CD4-positive, alpha-beta T cell treated with Interleukin-4 for 4 hours (primary cell): ENCODE measurements at places on chromosomes 11 and 22.

GRCh38 chr11:2569321-2569721, 124.5 kb downstream of the KCNQ1 start:
- no peak for DNase-seq

GRCh38 chr11:69450064-69450856, 31.2 kb upstream of the LINC01488 start:
- no peak for DNase-seq

DNA sequence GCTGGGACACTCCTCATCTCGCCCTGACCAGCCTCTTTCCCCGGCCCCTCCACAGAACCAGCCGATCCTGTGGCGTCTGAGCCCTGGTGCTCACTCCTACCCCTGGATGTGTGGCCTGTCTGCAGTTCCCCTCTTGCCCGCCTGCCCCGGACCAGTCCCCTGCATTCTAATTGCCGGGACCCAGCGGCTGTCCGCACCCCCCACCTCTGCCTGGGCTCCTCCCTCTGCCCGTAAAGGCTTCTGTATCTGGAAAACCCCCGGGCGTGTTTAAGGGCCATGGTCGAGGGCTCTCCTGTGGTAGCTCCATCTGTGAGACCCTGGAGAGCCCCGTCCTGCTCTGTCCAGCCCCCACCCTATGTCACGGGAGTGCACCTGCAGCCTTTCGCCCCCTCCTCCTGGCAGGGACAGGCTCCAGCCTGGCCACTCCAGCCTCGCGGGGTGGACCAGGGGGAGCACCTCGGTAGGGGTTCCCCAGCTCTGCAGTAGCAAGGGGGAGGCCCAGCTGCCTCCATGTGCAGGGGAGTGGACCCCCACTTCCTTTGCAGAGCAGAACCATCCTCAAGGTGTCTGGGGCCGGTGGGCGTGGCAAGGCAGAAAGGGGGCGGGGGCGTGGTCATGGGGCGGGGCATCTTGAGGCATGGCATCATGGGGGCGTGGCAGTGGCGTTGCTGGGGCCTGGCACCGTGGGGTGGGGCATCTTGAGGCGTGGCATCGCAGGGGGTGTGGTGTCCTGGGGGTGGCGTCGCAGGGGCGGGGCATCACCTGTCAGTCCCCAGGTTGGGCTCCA, 430.4 kb downstream of the TBC1D22A start:
- no peak for DNase-seq

- no peak for DNase-seq
These were observed 9.2 kb downstream of the RELA start for GRCh38 chr11:65653229-65654225.

DNA sequence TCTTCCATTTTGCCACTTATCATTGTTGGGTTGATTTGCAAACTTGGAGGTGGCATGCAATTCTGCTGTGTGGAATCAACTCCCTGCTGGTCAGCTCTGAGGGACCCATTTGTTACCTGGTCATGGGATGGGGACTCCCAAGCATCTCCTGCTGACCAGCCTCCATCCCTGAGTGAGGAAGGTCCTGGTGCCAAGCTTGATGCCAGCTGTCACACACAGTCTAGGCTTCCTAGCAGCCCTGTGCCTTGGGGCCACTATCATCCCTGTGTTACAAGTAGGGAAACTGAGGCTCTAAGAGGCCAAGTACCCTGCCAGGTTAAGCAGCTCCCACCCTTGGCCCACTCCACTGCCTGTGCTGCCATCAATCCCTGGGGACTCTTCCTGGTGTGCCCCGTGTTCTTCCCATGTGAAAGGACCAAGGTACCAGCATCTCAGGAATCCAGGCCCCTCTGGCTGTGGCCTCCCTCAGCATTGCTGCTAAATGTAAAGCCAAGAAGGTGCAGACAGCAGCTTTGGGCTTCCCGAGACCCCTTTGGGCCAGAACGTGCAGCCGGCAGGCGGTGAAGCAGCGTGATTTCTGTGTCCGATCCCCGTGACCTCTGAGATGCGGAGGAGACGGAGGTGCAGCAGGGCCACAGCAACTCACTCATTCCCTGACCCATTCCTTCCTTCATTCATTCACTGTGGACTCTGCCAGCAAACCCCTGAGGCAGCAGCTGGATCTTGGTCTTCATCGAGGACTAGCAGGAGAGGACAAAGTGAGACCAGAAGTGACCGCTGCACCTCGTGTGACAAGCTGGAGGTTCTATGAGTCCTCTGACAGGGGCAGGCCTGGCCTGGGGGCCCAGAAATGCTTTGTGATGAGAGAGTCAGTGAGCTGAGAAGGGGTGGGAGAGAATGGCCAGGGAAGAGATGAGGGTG, 49.7 kb downstream of the MYEOV start:
- DNase-seq: no peak

- DNase-seq: no peak
These were observed 200.5 kb upstream of the E2F8 start for GRCh38 chr11:19441288-19441687.

GRCh38 chr11:44382118-44382517, 72.2 kb upstream of the ALX4 start:
- DNase-seq: no peak

- no peak for DNase-seq
These were observed 7.6 kb downstream of the ZNF70 start for GRCh38 chr22:23743303-23743705.

DNA sequence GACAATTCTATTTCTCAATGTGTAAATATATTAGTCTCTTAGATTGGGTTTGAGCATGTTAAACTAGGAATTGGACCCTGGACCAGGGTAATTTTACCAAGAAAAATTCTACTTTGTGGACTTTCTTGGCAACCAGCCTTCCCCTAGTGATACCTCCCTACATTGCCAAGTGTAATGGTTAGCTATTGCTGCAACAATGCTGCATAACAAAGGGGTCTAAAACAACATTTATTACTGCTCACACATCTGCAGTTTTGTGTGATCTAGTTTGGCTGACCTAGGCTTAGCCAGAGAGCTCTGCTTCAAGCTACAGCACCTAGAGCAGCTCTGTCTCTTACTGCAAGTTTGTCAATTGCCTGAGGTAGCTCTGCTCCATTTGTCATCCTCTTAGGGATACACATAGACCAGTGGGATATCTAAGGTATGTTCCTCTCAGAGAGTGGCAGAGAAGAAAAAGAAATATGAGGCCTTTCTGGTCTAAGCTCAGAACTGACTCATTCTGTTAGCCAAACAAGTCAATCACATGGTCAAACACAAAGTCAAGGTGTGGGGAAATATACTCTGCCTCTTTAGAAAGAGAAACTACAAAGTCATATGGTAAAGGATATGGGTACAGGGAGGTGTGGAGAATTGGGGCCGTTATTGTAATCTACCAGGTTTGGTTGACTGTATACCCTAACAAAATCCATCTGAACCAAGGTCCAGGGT, 2.0 kb upstream of the LAYN start:
- DNase-seq: no peak

DNA sequence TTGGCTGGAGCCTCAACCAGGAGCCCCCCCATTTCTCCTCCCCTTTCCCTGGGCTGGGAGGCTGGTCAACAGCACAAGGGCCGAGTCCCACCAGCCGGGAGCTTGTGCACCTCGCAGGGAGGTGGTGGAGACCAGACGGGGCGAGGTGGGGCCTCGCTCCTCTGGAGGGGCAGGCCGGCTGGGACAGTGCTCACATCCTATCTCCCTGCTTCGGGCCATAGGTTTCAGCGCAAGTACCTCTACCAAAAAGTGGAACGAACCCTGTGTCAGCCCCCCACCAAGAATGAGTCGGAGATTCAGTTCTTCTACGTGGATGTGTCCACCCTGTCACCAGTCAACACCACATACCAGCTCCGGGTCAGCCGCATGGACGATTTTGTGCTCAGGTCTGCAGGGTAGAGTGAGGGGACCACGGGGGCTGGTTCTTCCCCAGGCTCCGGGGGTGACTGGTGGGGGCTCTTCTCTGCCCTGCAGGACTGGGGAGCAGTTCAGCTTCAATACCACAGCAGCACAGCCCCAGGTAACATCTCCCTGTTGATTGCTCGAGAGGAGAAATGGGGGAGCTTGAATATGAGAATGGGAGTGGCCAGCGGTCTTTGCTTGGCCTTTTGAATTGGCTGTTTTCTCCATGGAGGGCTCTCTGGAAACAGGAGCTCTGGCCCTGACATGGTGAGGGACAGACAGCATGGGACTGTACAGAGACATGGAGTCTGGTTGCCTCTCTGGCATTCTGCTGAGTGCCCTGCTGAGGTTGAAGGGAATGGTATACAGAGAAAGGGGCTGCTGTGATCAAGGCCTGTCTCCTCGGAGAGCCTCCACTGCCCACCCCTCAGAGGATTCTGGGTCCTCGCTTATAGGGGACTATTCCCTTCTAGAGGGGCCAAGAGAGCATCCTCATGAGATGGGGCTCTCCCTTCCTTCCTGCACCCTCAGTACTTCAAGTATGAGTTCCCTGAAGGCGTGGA, 3.3 kb downstream of the SIDT2 start:
- no peak for DNase-seq

DNA sequence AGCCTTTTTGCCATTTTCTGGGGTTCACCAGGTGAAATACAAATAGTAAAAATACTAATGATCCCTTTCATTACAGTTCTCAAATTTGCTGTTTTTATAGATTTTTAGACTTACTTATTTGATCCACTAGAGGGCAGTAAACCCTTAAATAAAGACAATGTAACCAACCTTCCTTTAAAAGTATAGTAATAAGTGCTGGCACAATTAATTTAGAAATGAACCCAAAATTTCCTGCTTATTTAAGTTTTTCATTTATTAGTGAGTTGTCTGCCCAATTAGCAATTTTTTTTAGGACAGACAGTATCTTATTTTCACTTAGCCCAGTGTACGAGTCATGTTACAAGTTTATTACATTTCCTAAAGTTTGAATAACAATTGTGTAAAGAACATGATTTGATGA, 4.7 kb downstream of the DDIAS start:
- peak; percentile 56 for DNase-seq

DNA sequence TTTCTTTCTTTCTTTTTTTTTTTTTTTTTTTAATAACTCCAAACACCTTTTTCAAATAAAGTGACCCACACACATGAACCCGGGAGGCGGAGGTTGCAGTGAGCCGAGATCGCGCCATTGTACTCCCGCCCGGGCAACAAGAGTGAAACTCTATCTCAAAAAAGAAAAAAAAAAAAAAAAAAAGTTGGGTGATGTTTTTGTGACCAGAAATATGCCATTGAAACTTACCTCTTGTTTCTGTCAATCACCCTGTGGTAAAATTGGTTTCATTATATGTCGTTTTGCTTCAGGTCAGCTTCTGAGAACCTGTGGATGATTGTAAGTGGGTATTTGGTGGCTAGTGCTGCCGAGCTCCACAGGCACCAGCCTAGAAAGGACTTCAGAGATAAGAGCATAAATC, 238.8 kb downstream of the TBC1D22A start:
- DNase-seq: no peak

DNA sequence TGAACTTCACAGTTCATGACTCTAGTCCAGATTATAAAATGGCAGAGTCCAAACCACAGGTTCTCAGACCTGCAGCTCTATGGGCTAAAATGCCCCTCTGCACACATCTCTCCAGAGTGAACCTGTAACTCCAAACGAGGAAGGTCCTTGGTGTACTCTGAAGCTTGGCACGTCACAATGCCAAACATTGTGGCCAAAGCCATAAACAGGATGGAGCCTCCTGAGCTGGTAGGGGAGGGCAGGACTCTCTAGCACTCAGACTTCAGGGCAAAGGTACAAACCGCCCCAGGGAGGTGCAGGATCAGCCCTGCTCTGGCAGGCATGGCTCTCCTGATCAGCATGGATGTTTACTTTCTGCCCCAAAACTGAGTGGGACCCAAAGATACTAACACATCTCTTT, 2.3 kb downstream of the SCUBE2 start:
- DNase-seq: no peak

- no peak for DNase-seq
These were observed 201.8 kb upstream of the LARGE1 start for GRCh38 chr22:34122042-34122441.

DNA sequence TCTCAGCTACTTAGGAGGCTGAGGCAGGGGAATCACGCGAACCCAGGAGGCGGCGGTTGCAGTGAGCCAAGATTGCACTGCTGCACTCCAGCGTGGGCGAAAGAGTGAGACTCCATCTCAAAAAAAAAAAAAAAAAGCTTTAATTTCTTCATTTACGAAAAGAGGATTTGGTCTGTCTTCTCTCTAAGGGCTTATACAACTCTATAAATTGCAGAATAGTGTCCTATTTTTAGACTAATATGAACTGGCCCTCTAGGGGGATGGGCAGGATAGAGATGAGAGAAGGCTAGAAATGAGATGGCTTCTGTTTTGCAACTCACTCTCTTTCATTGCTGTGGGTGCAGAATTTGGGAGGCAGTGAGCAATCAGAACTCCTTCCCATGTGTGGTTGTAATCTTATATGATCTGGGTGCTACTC, 11.3 kb downstream of the MAML2 start:
- no peak for DNase-seq

GRCh38 chr11:14619603-14620531, 23.7 kb upstream of the PDE3B start:
- no peak for DNase-seq

DNA sequence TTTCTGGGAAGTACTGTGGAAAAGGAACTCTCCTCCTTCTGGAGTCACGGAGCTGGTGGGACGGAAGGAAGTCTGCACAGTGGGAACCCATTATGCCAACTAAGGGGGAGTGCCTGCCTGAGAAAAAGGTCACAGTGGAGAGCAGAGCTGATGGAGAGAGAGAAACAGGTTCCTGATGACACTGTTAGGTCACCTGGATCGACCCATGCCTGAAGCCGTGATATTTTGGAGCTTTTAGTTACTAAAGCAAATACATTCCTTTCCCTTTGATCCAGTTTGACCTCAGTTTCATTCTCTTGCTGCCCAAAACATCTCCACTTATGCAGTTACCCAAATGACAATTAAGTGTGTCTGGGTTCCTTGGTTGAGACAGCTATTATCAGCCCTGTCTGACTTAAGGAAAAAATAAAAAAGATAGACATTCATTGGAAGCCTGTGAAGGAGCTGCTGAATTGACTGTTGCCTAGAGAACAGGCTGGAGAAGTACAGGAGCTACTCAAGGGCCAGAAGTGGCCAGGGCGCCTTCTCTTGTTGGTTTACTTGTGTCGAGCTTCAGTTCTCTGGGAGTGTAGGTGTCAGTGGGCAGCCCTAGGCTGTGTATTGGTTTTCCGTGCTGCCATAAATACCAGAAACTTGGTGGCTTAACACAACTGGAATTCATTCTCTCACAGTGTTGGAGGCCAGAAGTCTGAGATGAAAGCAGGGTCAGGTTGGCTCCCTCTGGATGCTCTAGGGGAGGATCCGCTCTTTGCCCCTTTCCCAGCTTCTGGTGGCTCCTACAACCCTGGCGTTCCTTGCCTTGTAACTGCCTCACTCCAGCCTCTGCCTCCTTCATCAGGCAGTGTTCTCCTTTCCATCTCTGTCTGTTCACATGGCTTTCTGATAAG, 13.6 kb downstream of the MRGPRD start:
- no peak for DNase-seq
